ENCODE measurements at places on chromosomes 2 and 18.
A peak's percentile ranks its signal among the peaks of the same experiment; 100 is the strongest.

- DNase-seq = peak; percentile 88
Observed at GRCh38 chr18:28177828-28178635, 1.1 kb upstream of the CDH2 start.

DNA sequence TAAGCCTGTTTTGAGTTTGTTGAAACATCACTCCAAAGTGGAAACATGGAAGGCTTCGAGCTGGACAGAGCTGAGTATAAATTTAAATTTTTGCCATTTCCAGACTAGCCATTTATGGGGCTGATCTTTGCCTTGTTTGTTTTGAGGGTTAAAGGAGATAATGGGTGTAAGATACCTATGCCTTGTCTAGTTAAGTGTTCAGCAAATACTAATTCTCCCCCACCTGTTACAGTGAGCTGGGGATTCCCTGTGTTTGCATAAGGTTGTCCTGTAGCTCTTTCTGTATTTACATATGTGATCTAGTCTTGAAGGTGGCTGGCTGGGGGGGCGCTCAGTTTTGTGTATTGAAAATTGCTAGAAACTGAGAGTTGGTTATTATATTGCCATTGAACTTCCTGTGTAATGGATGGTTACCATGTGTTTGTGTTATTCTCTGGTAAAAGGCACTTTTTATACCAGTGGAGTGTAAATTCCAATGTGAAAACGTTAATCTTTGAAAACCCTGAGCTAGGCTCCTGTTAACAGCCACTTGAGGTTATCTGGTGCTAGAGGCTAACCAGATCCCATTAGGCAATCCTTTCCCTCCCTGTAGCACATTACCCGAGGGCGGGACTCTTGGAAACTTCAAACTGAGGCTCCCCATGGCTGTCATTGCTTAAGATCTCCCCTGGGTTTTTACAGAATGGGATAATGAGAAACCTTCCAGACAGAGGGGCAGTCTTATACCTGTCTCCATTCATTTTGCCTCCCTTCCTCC lies 26.7 kb downstream of the TANC1 start:
- DNase-seq = no peak

- no peak for DNase-seq
Observed at GRCh38 chr18:62288665-62289008, 36.5 kb upstream of the TNFRSF11A start.

DNA sequence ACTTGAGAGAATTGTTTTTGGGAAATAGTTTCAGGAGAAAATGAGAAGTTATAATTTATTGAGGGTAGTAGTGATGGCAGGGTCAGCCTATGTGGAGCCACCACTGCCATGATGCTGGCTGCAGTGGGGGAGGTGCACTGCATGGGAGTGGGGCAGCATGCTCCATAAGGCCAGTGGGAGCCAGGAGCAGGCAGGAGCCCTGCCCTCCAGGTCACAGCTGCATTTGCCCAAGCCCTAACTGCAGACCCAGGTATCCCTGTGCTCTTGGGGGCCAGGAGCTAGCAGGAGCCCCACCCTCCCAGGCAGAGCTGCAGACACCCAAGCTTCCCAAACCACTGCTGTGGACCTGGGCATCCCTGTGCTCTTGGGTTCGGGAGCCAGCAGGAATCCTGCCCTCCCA lies 757.3 kb upstream of the CRIM1 start:
- no peak for DNase-seq

DNA sequence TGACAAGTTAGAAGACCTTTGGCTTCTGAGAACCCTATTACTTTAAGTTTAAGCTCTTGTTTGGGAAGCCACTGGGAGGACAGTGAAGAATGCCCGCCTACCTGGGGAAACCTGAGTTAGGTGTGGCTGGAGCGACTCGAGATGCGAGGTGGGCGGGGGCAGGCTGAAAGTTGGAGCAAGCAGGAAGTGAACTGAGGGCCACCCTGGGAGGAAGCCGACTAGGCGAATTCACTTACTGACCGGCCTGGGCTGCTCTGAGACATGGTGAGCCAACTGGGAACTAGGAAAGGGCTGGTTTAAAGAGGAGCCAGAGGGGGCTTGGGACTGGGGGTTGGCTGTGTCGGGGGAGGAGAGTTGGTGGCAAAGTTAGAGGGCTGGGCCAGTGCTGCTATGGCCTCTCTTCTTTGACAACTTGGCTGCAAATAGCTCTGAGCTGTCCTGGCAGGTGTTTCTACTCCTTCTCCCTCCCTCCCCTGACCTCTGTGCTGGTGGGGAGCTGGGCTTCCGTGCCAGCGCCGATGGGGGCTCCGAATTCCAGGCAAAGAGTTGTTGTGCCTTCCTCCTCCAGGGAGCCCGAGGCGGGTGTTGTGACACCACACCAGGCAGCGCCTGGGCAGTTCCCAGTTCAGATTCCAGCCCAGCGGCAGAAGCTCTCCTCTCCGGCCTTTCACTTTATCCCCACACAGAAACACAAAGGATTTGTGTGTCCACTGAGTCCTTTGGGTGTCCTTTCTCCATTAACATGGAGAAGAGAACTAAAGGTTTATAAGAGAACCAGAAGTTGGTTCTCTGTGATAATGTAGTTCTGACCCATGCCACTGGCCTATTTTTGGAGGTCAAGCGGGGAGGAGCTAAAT lies at the start of gene VAMP8:
Gene VAMP8, plus strand, starts transcription at position 201 of the 857 bp plus-strand sequence. Its CDS starts 61 bp downstream, at position 262.
- peak; percentile 37 for DNase-seq

DNA sequence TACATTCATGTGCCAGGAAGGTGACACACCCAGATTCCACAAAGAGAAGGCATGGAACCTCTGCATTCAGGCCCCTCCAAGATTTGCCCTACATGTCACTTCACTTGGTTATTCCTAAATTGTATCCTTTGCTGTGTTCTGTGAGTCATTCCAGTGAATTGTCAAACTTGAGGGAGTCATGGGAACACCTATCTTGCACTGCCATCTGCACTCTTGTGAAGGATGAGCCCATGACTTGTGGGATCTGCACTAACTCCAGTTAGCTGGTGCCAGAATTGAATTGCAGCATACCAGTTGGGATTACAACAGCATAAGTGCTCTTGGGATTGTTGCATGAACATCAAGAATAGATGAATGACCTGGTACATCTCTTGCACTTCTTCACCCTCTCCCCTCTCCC lies 1288.0 kb upstream of the ZEB2 start:
- no peak for DNase-seq

GRCh38 chr2:127157114-127157513 lies 50.2 kb upstream of the BIN1 start:
- no peak for DNase-seq

- no peak for DNase-seq
Observed at GRCh38 chr2:65969161-65969560, 465.8 kb upstream of the MEIS1 start.

DNA sequence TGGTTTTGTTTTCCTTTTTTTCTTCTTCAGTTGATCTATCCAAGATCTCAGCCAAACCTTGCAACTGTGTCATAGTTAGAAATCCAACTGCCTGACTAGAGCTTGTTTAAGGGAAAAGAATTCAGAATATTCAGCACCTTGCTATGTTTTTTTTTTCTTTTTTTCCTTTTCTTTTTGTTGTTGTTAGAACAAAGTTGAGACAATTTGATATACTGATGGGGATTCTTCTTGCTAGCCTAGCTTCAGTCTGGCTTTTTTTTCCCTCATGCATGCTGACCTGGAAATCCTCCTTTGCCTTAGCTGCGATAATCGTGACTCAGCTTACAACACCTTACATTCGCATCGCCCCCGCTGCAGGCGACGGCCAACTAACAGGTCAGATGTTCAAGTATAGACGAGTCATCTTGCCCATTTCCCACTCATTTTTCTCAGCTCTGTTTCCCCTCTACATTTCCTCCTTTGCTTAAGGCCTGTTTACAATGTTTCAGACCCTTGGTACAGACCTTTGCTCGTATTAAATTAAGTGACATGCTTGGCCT lies 487.2 kb upstream of the RAB12 start:
- no peak for DNase-seq

GRCh38 chr2:229270551-229271410 lies at the start of gene PID1:
PID1 (minus strand) TSS chr2:229271287; CDS start chr2:229271043, 244 bp downstream.
- peak; percentile 72 for DNase-seq

GRCh38 chr18:10054366-10054765 lies 140.6 kb downstream of the VAPA start:
- no peak for DNase-seq

- no peak for DNase-seq
Observed at GRCh38 chr2:133054297-133054696, 384.3 kb upstream of the LYPD1 start.
